Hindlimb muscle (tissue), 1 donor: ENCODE measurements at places on chromosomes 3 and 15.

DNA sequence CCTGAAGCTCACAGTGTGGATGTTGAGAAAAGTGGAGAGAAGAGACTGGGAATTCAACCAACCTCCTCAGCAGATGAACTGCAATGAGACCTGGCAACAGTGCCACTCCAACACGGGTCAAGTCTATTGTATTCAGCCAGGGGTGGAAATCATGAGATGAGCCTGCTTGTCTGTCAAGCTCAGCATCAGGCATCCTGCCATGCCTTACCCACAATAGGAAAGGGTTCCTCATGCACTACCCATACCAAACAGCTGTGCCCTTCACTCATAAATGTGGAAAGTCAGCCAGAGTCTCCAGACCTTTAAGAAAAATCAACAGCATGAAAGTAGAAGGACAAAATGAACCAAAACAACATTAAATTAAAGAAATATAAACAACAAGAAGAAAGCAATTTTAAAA is 542.1 kb downstream of the EPHB1 start:
- peak; percentile 8 for DNase-seq

DNA sequence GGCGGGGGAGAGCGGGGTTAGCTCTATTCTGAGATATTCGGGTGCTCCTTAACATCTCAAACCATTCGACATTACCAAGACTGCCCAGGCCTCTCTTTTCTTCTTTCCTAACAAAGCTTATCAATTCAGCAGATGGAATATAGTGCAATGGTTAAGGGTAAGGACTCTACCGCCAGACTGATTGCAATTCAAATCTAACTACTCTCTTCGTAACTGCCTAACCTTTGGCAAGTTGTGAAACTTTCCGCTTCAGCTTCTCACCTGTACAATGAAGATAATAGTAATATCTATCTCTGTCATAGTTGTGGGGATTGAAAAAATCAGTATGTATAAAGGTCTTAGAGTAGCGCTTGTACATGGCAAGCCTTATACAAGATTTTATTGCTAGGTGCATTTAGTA is 972 bp downstream of the UBA5 start:
- DNase-seq = no peak

GRCh38 chr15:31867536-31868442 is 162.5 kb upstream of the CHRNA7 start:
- DNase-seq = peak; percentile 20

- no peak for DNase-seq
Observed at GRCh38 chr3:47715928-47716327, 65.8 kb downstream of the SMARCC1 start.

GRCh38 chr3:2783261-2783660 is 326.9 kb downstream of the IL5RA start:
- DNase-seq = no peak

DNA sequence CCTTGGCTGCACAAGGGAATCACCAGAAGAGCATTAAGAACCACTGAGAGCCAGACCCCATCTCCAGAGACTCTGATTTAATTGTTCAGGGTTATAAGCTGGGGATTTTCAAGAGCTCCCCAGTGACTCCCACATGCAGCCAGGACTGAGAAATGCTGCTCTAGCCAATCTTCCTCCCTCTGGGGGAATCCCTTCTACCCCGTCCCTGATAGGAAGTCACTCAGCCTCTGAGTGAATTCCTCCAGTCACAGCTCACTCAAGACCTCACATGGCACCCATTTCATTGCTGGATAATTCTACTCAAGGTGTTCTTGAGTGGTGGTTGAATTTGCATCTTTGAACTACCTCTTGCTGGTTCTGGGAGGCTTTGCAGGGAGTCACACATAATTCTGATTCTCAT is 10.7 kb downstream of the CCR3 start:
- DNase-seq = no peak

GRCh38 chr15:72538931-72539330 is 64.8 kb downstream of the ARIH1 start:
- no peak for DNase-seq

DNA sequence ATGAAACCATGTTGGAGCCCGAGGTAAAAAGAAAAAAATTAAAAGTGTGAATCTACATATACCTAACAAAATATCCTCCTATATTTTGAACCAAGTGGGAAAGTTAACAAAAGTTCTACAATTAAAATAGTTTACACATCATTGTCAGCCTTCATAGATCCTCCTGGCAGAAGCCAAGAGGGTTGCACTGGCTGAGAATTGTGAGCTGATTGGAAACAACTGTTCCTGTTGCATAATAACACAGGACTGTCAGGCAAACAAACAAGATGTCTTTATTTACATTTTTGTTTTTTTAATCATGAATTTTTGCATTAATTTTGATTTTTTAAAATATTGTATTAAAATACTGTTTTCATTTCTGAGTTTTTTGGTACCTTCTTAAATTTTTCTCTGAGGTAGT is 215.2 kb upstream of the MME start:
- DNase-seq = no peak

DNA sequence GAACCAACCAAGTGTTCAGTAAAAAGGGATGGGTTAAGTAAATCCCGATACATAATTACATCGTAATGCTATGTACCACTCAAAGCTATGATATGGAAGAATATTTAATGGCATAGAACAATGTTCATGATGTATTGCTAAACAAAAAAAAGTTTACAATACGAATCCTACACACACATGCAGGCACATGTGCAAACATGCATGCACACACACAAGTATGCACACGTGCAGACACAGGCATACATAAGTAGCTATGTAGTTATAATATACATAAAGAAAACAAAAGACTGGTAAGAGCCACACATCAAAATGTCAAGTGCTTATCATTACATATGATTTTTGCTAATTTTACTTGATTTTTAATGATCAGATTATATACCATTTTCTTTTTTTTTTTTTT is 74.2 kb downstream of the ARRDC4 start:
- DNase-seq = no peak

DNA sequence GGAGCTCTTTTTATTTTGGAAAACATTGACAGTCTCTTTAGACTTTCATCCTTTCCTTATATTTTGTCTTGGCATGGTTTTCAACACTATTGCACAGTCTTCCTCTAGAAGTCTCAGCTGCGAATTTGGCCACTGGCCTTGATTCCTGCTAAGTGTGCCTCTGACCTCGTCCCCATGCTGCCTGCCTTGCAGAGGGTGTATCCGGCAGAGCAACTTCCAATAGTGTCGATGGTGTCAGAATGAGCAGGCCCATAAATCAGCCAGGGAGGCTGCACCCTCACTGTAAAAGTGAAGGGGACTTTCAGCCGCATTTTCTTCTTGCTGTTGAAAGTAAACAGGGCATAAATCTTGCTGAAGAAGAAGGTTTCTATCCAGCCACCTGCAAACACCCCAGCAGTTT is 336.7 kb upstream of the TRIM42 start:
- DNase-seq = no peak

- DNase-seq = no peak
Observed at GRCh38 chr15:65217526-65218482, 6.5 kb upstream of the CILP start.

DNA sequence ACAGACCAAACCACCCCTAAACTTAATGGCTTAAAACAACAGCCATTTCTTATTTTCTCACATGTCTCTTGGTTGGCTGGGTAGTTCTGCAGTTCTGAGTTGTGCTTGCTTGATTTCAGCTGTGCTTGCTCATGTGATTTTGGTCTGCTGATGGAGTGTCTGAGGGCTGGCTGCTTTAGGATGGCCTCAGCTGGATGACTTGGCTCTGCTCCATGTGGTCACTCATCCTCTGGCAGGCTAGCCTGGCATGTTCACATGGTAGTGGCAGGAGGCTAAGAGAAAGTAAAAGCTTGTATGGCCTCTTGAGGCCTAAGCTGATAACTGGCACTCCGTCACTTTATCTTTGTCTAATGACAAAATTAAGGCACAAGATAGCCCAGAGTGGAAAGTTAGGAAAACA is 4.1 kb downstream of the SV2B start:
- DNase-seq = peak; percentile 16

GRCh38 chr15:64931381-64931780 is 19.7 kb downstream of the ANKDD1A start:
- DNase-seq = no peak

DNA sequence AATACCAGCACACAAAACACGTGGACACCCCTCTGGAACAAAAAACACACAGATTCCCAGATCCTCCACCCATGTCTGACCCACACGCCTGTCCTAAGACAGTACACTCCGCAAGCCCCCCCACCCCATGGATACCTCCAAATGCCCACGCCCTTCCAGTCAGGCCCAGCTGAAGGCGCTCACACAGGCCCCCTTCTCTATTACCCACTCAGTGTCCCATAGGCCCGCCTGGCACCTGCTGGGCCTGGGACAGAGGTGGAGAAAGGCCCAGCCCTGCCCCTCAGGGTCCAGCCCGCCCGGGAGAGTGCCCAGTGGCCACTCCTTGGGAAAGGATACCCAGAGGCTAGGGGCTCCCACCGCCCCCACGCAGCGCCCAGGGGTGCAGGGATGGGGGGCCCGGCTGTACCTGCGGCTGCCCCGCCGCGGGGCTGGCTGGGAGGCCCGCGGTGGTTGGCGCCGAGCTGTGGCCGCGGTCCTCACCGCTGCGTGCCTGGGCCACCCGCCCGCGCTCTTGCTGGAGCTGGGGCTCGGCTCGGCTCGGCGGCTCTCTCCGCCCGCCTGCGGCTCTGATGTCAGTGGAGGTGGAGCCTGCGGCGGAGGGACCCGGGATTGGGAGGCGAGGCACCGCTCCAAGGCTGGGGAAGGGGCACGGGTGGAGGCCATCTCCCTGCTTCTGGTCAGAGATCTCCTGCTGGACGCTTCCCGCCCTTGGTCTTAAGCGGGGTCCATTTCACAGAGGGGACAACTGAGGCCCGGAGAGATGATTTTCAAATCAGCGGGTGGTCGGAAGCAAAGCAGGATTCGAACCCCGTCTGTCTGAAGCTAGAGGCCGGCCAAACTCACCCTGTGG is at the start of gene CAMK1:
Gene CAMK1 (minus strand): TSS at position 522 of the 850 bp plus-strand sequence. CDS start 2,198 bp downstream, outside the sequence.
- peak; percentile 85 for DNase-seq

- peak; percentile 17 for DNase-seq
Observed at GRCh38 chr3:2554656-2555055, 456.0 kb downstream of the CNTN4 start.

DNA sequence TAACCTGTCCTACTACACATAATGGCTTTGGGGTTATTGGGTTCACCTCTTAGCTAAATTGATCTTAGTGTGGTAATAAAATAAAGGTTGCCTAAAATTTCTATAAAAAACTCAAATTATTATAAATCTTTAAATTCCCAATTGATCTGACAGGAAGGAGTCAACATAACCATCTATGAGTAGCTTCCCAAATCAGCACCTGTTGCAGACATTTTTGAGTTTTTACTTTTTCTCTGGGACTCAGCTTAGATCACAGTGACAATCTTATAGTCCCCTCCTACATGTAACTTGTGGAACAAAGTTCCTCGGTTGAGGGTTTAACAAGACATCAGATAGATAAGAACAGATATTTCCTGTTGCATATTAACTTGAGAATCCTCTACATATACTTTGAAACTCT is 601.0 kb downstream of the TUSC7 start:
- no peak for DNase-seq

GRCh38 chr3:1082108-1082507 is 10.7 kb upstream of the CNTN6 start:
- peak; percentile 45 for DNase-seq

DNA sequence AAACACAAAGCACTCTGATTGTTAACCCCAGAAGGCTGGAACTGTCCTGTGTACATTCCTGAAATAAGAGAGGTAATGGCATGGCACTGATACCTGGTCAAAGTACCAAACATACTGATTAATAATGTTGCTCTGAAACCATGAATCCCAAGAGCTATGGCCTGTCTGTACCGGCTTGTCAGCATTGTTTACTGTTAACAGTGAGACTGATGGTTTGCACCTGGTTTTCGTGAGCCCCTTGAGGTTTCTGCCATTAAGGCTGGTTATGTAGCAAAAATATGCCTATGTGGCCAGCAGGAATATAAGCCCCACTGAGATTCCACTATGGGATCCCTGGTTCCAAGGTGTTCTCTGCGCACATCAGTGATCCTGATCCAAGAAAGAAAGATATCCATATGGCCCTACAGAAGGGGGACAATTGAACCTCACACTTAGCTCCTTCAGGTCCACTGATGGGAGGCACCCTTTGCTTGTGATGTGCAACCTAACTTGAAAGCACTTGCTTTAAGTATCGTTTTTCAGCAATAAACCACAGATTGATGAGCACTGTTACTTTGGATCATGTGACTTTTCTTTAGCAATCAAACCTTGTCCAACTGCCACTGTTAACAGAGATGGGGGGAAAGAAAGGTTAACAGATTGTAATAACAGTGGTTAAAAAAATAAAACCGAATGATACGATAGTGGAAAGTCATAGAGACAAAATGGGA is 65.2 kb downstream of the TBL1XR1 start:
- no peak for DNase-seq

DNA sequence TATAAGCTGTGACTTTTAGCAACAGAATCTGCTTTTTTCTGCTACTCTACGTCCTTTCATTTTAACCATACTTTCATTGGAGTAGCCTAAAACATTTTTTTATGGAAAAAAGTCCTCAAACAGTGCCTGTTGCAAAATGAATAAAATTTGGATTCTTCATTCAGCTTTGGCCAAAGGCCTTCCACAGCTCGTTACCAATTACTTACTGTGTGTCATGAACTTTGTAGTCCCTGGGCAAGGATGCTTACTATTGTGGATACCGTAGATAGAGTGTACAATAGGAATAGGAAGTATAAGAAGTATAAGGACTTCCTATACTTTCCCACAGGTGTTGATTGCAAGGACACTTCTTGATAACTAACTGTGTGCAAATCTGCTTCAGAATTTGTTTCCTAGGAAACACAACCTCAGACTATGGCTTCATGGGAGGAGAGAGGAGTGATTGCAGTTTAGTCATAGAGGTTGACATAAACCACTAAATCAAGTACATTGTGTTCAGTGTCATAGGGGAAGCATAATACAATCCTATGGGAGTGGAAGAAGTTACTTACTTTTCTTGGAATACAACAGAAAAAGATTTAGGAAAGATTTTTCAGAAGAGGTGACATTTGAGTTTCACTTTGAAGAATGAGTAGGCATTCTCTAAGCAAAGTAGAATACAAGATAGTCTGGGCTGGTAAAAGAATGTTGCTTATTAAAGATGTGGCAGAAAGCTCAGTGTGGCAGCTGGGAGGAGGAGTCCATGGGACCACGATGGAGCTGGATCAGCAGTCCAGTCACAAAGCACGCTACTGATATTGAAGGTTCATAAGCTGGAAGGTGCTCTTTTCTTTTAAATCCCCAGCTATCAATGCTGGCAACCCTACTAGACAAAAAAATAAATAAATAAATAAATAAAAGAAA is 309.7 kb upstream of the TPRG1 start:
- DNase-seq = no peak
